Mucosa of gallbladder (tissue), 1 donor: ENCODE measurements at places on chromosomes 4 and X. TPM values are rescaled to one million over a fixed set of nuclear protein-coding genes. Genes with fewer than 3 reads are reported as not detected.

The SLC6A8 gene
- 165 TPM for total RNA-seq

The SPATA18 gene
- total RNA-seq = 20.1 TPM

The KLHL13 gene
- total RNA-seq = 22.6 TPM

The MAN2B2 gene
- 53.6 TPM for total RNA-seq

The CDKL2 gene
- 2.4 TPM for total RNA-seq

The NAP1L2 gene
- 4.4 TPM for total RNA-seq

The SLC6A14 gene
- total RNA-seq = 0.12 TPM

The RS1 gene
- total RNA-seq = not detected

The WDR1 gene
- total RNA-seq = 297 TPM

The DAPP1 gene
- 23.3 TPM for total RNA-seq

The MAGEA1 gene
- total RNA-seq = not detected

The ARX gene
- total RNA-seq = not detected

The FRMPD4 gene
- total RNA-seq = 0.03 TPM

The SPACA5 gene
- not detected for total RNA-seq

The PLXNB3 gene
- 65.3 TPM for total RNA-seq

The CLDN22 gene
- total RNA-seq = not detected

The PCDH18 gene
- 23.7 TPM for total RNA-seq

The TLR3 gene
- total RNA-seq = 30.2 TPM

The NALF2 gene
- 1.8 TPM for total RNA-seq

The PDZD4 gene
- 15.1 TPM for total RNA-seq

The MAP3K15 gene
- 0.12 TPM for total RNA-seq

The GPR119 gene
- not detected for total RNA-seq

The PAGE2 gene
- not detected for total RNA-seq

The MAGEB18 gene
- not detected for total RNA-seq

The IL9R gene
- total RNA-seq = 0.86 TPM

The REELD1 gene
- total RNA-seq = 0.43 TPM

The FABP2 gene
- total RNA-seq = not detected

The GABRG1 gene
- total RNA-seq = 0.06 TPM

The MEPE gene
- total RNA-seq = not detected
